ENCODE measurements at places on chromosomes 5 and 9. TPM values are rescaled to one million over a fixed set of nuclear protein-coding genes. Genes with fewer than 3 reads are reported as not detected.

DNA sequence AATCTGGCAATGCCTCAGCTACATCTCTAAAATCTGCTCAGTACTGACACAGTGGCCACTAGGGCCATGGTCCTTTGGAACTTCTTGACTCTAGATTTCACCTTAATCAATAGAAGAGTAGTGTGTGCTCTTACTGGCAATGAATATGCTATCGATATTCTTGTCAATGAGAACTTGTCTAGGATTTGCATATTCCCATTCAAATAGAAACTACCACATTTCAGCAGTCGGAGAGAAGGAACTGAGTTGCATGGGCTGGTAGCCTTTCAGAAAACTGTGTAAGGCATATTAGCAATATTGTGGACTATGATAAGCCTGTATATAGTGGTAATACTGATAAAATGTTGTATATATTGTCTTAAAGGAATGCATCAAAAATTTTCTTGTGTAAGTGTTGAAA is 45.3 kb upstream of the NAA35 start:
- no peak overlapping the region for H3K27ac ChIP-seq
- no peak for DNase-seq
- H3K4me1 ChIP-seq: peaks cover 18% of the 10 kb centered on the region
- peaks cover 8% of the 10 kb centered on the region for H3K36me3 ChIP-seq
- no peaks in the 10 kb centered on the region for H3K27me3 ChIP-seq

SLC36A3 gene
- polyA plus RNA-seq: not detected

ECSCR gene
- not detected for polyA plus RNA-seq

MED27 gene
- polyA plus RNA-seq: 90.1 TPM

DNA sequence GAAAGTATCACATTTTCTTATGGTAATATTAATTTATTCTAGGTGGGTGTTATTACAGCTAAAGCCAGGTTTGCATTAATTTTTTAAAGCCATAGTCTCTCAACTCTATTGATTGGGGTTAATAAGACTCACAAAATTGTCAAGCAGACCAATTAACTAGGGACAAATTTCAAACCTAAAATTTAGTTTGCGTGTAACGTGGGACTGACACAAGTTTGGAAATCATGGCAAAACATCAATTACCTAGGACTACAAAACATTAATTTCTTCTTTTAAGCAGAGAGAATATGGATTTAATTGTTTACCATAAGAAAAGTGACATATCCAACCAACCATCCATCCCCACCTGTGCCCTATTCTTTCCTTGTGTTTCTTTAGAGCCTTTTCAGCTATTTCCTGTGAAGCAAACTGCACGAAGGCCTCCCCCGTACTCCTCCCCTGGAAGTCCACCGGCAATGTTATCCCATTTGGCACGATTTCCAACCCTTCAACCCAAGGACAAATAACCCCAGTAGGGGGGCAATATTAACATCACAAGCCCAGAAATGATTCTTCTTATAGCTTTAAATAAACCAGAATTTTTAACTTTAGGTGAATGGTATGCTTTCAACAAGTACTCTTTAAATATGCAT is 4.4 kb downstream of the HNRNPH1 start:
- H3K4me3 ChIP-seq: peak overlapping the region; percentile 97
- peaks cover 63% of the 10 kb centered on the region for H3K4me1 ChIP-seq
- H3K27ac ChIP-seq: peak overlapping the region; percentile 85
- H3K36me3 ChIP-seq: peaks cover 33% of the 10 kb centered on the region

NR3C1 gene
- polyA plus RNA-seq: 92.6 TPM

PCDHA11 gene
- not detected for polyA plus RNA-seq

CCNB1 gene
- 4.9 TPM for polyA plus RNA-seq

DNA sequence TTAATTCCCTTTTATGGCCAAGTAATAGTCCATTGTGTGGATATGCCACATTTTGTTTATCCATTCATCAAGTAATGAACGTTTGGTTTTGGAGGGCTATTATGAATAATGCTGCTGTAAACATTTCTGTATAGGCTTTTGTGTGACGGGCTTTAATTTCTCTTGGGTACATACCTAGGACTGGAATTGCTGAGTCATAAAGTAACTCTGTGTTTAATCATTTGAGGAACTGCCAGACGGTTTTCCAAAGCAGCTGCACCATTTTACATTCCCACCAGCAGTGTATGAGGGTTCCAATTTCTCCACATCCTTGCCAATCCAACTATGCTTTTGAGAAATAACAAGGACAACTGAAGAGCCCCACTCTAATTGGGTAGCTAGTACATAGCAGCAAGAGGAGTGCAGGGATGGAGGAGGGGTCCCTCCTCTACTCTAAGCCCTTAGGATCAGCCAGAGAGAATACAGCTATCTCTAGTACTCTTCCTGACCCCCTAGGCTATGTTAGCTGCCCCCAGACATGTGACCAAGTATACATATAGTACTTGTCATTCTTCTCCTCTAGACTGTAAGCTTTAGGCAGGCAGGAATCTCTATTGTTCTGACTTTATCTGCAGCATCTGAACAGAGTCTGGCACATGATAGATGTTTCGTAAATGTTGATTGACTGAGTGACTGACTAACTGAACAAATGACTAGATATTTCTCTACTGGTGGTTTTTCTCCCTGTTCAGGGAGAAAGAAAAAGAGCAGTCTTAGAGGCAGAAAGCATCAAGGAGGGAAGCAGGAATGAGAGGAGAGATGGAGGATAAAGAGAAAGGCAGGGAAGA is 22.1 kb upstream of the MATR3 start:
- peaks cover 12% of the 10 kb centered on the region for H3K27me3 ChIP-seq
- no peak for DNase-seq
- H3K36me3 ChIP-seq: no peaks in the 10 kb centered on the region

PCDHB16 gene
- polyA plus RNA-seq: not detected

GRCh38 chr9:18010492-18010891 is 431.6 kb downstream of the SH3GL2 start:
- H3K4me1 ChIP-seq: no peaks in the 10 kb centered on the region
- DNase-seq: no peak
- H3K27ac ChIP-seq: no peak overlapping the region

- DNase-seq: no peak
- no peaks in the 10 kb centered on the region for H3K36me3 ChIP-seq
- peak overlapping the region; percentile 89 for H3K27ac ChIP-seq
- H3K4me1 ChIP-seq: peaks cover 16% of the 10 kb centered on the region
Observed at GRCh38 chr9:19173598-19174125, 46.4 kb upstream of the PLIN2 start.

DNA sequence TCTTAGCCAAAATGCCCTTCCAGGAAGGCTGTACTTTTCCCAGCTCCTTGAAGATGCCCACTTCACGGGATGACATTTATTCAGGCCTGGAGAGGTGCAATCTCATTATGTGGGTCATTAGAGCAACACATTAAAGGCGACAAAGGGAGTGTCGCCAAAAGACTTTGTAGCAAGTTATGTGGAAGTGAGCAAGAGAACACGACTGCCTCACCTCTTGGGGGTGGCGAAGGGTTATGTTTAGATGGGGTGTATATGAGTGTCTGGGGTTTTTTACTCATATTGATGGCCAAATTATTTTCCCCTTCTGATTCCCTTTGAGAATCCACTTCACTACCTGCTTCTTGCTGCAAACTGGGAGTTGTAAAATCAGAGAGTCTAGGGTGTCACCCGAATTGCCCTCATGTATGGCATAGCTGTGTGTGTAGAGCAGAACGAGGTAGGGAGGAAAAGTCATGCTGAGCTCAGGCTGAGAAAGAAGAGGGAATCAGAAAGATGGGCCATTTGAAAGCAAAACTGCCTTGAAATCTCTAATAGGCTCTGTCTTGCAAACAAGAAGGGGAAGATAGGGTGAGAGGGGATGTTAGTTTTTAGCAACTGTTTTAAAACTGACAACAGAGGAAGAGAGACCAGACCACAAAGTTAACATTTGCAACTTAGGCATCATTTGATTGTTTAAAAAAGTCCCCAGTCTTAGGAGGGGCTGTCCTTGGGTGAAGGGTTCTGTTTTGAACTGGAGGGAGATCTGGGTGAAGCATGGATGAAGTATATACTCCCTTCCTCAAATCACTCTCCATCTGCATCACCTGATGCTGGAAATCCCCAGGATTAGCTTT is 97.1 kb upstream of the IL12B start:
- H3K27ac ChIP-seq: peak overlapping the region; percentile 83
- no peaks in the 10 kb centered on the region for H3K36me3 ChIP-seq
- DNase-seq: no peak

ELAVL2 gene
- polyA plus RNA-seq: not detected

INSL4 gene
- not detected for polyA plus RNA-seq

DNA sequence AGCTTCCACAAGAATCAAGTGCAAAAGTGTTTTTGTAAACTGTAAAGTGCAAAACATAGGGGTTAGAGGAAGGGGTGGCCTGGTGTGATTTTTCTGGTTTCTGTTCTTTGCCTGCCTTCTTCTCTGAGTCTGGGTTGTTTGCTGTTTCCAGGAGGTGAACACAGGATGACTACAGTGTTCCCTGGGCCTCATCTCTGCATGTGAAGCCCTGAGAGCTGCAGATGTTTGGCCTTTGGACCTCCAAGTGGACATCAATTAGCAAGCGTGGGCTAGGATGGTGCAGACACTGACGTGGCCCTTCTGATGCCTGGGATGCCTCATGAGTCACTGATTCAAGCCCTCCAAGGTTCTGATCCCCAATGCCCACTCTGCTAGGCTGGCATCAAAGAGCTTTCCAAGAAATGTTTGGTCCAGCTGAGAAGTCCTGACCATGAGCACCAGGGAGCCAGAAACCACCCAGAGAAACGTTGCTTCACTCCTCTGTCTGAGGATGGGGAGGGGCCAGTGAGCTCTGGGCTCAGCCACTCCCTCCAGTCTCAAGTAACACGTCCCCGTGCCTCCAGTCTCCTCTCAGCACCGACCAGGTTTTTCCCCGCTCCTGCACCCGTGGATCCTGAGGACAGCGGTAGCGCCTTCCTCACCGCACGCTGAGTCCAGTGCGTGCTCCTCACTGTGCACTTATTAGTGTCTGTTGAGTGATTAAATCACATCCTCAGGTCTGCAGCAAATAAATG is 7.6 kb downstream of the IL9 start:
- H3K36me3 ChIP-seq: no peaks in the 10 kb centered on the region
- DNase-seq: no peak
- H3K4me1 ChIP-seq: peaks cover 8% of the 10 kb centered on the region

- H3K27me3 ChIP-seq: no peaks in the 10 kb centered on the region
- no peaks in the 10 kb centered on the region for H3K4me1 ChIP-seq
- no peaks in the 10 kb centered on the region for H3K36me3 ChIP-seq
- no peak for DNase-seq
- H3K27ac ChIP-seq: no peak overlapping the region
Observed at GRCh38 chr5:132981288-132981687, 17.9 kb upstream of the AFF4 start.

POLK gene
- 11.7 TPM for polyA plus RNA-seq

TRPM6 gene
- not detected for polyA plus RNA-seq

PDE6A gene
- polyA plus RNA-seq: not detected

GRCh38 chr9:95139126-95139525 is 178.4 kb downstream of the FANCC start:
- no peaks in the 10 kb centered on the region for H3K4me1 ChIP-seq
- peaks cover 13% of the 10 kb centered on the region for H3K36me3 ChIP-seq
- H3K27me3 ChIP-seq: no peaks in the 10 kb centered on the region
- H3K4me3 ChIP-seq: no peak overlapping the region

- peak; percentile 29 for DNase-seq
- H3K4me3 ChIP-seq: peak overlapping the region; percentile 95
- no peaks in the 10 kb centered on the region for H3K27me3 ChIP-seq
- H3K4me1 ChIP-seq: peaks cover 53% of the 10 kb centered on the region
Observed at GRCh38 chr9:133374612-133375115, 1.2 kb downstream of the SURF4 start.

- DNase-seq: no peak
- no peak overlapping the region for H3K4me3 ChIP-seq
- H3K36me3 ChIP-seq: no peaks in the 10 kb centered on the region
- H3K27me3 ChIP-seq: peaks cover 6% of the 10 kb centered on the region
- H3K27ac ChIP-seq: no peak overlapping the region
Observed at GRCh38 chr9:126956917-126957686, 42.5 kb downstream of the RALGPS1 start.

SPINK7 gene
- polyA plus RNA-seq: not detected

GRCh38 chr5:126562823-126563222 is 32.2 kb downstream of the ALDH7A1 start:
- H3K27ac ChIP-seq: no peak overlapping the region
- H3K4me3 ChIP-seq: no peak overlapping the region
- H3K36me3 ChIP-seq: no peaks in the 10 kb centered on the region
- DNase-seq: no peak
- no peaks in the 10 kb centered on the region for H3K4me1 ChIP-seq

- peaks cover 2% of the 10 kb centered on the region for H3K27me3 ChIP-seq
- H3K4me3 ChIP-seq: no peak overlapping the region
- peaks cover 70% of the 10 kb centered on the region for H3K4me1 ChIP-seq
Observed at GRCh38 chr5:148873690-148874485, 47.5 kb downstream of the ADRB2 start.

DNA sequence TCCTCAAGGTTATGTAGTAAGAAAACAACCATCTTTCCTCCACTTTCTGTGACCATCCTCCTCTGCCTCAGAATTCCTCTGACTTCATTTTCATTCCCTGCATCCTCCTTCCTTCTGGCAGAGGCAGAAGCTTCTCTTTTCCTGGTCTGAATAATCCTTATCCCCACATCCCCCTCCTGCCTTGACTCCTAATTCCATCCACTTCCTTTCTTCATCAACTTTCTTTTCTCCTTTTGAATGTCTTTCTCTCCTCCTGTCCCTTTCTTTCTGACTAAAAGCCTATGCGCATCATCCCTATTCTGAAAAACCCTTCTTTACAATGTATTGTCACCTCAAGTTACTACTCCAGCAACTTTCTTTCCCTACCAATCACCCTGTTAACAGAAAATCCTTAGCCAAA is 79.0 kb downstream of the CDO1 start:
- H3K27me3 ChIP-seq: peaks cover 6% of the 10 kb centered on the region
- H3K36me3 ChIP-seq: no peaks in the 10 kb centered on the region
- DNase-seq: no peak
- H3K4me1 ChIP-seq: no peaks in the 10 kb centered on the region

DNA sequence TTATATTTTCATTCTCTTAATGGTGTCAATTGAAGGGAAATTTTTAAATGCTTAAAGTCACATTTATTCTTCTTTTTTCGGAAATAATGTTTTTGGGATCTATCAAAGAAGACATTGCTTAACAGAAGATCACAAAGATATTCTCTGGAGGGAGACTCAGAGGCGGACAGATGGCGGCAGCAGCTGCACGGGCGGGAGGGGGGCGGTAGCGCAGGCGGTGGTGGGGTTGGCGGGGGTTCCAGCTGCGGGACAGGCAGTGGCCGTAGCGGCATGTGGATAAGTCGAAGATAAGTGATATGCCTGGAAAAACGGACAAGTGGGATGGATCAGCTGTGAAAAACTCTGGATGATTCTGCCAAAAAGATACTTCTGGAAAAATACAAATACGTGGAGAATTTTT is 31.6 kb upstream of the ZDHHC11B start:
- no peak overlapping the region for H3K27ac ChIP-seq
- no peak for DNase-seq
- H3K4me3 ChIP-seq: no peak overlapping the region
- no peaks in the 10 kb centered on the region for H3K36me3 ChIP-seq
- H3K4me1 ChIP-seq: no peaks in the 10 kb centered on the region
- peaks cover 3% of the 10 kb centered on the region for H3K27me3 ChIP-seq

GZMA gene
- polyA plus RNA-seq: 3,629 TPM

GRCh38 chr5:74140409-74140808 is 500.1 kb downstream of the ENC1 start:
- H3K36me3 ChIP-seq: no peaks in the 10 kb centered on the region
- H3K27me3 ChIP-seq: peaks cover 8% of the 10 kb centered on the region
- H3K4me1 ChIP-seq: no peaks in the 10 kb centered on the region
- no peak for DNase-seq

GRCh38 chr9:92295827-92296258 is 2.3 kb upstream of the IARS1 start:
- H3K4me3 ChIP-seq: no peak overlapping the region
- no peak for DNase-seq
- H3K27me3 ChIP-seq: peaks cover 10% of the 10 kb centered on the region

Measured in immature natural killer cell (primary cell).